ENCODE measurements at places on chromosomes 16 and 17. TPM values are rescaled to one million over a fixed set of nuclear protein-coding genes. Genes with fewer than 3 reads are reported as not detected.

GRCh38 chr16:85200471-85201278, 88.4 kb upstream of the CIBAR2 start:
- no peaks in the 10 kb centered on the region for H3K4me1 ChIP-seq
- no peaks in the 10 kb centered on the region for H3K27me3 ChIP-seq
- no peaks in the 10 kb centered on the region for H3K36me3 ChIP-seq

- peaks cover 8% of the 10 kb centered on the region for H3K36me3 ChIP-seq
- no peak for DNase-seq
- no peak overlapping the region for H3K27ac ChIP-seq
- H3K4me1 ChIP-seq: peaks cover 10% of the 10 kb centered on the region
- no peak overlapping the region for H3K4me3 ChIP-seq
Measured at GRCh38 chr17:75133001-75133400, 1.5 kb upstream of the NT5C start.

GRCh38 chr16:81266680-81267095, 28.2 kb downstream of the BCO1 start:
- H3K27me3 ChIP-seq: no peaks in the 10 kb centered on the region
- H3K36me3 ChIP-seq: no peaks in the 10 kb centered on the region
- no peak overlapping the region for H3K4me3 ChIP-seq

DNA sequence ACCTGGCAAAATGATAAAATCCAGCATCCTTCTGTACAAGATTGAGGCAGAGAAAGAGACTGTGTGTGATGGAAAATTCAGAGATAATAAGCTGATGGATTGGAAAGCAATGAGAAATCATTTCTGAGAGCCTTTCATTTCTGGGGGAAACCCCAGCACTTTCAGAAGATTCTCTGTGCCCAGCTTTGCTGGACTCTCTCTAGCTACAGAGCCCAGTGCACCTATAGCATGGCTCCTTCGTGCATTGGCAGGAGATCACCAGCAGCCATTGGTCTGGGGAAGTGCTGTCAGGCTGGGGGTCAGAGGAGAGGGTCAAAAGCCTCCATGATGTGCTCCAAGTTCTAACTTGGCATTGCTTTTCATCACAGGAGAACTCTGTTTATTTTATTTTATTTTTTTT, 259.9 kb downstream of the SOX9 start:
- H3K4me1 ChIP-seq: no peaks in the 10 kb centered on the region
- no peaks in the 10 kb centered on the region for H3K36me3 ChIP-seq
- no peak overlapping the region for H3K4me3 ChIP-seq
- H3K27me3 ChIP-seq: no peaks in the 10 kb centered on the region
- DNase-seq: no peak

GRCh38 chr17:59848778-59849177, 44.0 kb downstream of the TUBD1 start:
- no peak overlapping the region for H3K4me3 ChIP-seq
- no peak overlapping the region for H3K27ac ChIP-seq
- no peaks in the 10 kb centered on the region for H3K36me3 ChIP-seq

The KRT12 gene
- polyA plus RNA-seq: not detected

All from CD8-positive, alpha-beta memory T cell (primary cell).